ENCODE measurements at places on chromosomes 12 and 14.

DNA sequence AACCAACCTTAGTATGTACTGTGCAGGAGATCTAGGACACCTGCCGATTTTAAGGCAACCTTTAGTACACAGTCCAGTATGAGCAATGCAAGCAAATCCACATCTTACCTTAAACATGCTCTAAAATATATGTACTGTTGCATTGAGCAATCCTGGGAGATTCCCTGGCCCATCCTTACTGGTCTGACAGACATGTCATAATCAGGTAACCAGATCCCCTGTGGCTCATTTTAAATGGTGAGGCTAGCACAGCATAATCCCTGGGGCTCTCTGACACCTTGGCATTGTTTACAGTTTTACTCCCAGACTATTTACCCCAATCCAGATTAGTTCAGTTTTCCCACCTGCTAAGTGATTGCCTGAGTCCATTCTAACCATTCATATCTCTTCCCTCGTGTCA, 15.1 kb downstream of the BMAL2 start:
- DNase-seq, result no peak

- DNase-seq, result no peak
Observed at GRCh38 chr14:61584331-61584741, 111.0 kb upstream of the HIF1A start.

DNA sequence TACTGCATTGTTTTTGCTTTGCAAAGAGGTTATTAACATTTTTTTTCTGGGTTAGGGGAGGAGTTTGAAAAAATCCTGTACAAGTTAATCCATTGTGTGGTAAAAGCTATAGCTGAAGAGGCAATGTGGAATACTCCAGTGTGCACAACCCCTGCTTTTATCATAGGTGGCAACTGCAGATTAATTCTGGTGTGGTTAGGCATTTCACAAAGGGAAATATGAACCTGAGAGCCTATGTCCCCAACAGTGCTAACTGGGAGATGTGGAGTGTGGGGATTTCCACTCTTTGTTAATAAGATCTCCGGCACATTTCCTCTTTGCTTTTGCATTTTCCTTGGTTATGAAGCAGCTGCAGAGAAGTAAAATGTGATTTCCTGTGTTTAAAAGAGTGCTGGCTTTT, 33.6 kb downstream of the PRORP start:
- DNase-seq, result no peak

DNA sequence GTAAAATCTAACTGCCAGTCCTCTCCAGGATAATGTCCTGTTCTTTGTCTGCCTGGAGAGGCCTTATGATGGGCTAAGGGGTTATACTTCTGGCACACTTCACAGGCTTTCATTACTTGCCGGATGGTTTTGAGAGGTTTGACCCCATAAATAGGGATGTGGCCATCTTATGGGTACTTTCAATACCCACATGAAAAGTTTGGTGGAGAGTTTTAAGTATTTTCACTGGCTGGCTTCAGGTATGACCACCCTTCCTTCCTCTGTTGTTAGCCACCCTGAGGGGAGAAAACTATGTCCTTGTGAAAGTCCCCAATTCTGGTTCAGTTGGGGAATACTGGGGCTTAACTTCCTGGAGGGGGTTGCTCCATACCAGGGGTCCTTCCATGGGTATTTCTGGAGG, 54.8 kb downstream of the ASCL4 start:
- no peak for DNase-seq

- DNase-seq, result no peak
Observed at GRCh38 chr14:29028973-29029582, 262.5 kb downstream of the FOXG1 start.

DNA sequence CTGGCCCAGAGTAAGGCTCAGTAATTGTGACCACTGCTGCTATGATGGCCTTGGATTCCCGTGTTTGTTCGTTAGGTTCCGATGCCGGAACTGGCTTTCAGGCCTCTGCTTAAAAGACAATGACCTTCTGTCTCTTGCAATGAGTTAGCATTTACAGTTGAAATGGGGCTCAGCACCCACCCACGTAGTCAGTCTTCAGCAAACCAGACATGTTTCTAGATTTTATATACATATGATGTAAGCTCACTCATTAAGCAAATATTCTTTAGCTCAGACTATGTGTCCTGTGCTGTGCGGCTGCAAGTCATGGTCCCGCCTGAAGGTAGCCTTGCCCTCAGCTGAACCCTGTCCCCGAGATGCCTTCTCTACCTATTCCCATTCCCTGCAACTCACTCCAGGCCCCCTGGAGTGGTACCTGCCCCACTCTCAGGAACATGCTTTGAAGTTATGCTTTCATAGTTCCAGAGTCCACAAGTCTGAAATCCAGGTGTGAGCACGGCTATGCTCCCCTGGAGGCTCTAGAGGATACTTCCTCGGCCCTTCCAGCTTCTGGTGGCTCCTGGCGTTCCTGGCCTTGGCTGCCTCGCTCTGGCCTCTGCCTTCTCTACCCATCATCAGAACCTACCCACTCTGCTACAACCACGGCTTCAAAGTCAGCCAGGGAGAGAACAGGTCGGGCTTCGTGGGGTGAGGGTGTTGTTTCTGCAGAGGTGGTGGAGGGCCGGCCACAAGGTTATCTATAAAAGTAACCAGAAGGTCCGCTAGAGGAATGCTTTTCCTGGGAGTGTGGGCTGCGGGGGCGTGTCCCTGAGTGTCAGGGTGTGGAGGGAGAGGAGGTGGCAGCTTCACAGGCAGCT, 157.8 kb downstream of the RBM19 start:
- DNase-seq, result no peak

- DNase-seq, result no peak
Observed at GRCh38 chr14:36663404-36664321, 2.0 kb downstream of the PAX9 start.

DNA sequence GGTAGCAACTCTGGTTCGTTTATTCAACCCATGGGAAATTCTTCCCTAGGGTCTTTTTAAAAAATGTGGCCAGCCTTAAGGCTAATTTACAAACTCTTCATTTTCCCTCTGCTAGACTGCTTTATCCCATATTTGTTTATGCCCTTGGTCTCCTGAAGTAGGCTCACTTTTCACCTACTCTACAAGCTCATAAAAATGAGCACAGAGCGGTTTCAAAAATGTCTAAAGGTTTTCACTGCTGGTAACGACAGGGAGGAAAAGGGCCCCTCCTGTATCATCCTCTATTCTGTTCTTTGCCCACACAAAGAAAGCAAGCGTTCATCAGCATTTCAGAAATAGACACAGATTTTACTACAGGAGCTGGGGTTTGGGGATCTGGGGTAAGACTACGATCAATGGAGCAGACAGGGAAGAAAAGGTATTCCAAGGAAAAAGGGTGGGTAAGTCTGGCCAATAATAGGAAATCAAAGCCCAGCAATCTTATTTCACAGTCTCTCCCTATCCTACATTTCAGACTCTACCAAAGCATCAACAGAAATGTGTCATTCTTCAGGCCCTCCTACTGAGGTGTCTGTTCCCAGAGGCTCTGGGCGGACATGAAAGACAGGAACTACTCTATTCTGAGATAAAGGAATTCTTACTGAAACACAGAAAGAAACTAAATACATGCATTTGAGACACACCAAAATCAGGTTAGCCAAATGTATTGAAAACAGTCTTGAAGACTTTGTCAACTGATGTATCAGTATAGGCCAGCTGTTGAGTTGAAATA, 86.4 kb downstream of the SPPL3 start:
- DNase-seq, result no peak

DNA sequence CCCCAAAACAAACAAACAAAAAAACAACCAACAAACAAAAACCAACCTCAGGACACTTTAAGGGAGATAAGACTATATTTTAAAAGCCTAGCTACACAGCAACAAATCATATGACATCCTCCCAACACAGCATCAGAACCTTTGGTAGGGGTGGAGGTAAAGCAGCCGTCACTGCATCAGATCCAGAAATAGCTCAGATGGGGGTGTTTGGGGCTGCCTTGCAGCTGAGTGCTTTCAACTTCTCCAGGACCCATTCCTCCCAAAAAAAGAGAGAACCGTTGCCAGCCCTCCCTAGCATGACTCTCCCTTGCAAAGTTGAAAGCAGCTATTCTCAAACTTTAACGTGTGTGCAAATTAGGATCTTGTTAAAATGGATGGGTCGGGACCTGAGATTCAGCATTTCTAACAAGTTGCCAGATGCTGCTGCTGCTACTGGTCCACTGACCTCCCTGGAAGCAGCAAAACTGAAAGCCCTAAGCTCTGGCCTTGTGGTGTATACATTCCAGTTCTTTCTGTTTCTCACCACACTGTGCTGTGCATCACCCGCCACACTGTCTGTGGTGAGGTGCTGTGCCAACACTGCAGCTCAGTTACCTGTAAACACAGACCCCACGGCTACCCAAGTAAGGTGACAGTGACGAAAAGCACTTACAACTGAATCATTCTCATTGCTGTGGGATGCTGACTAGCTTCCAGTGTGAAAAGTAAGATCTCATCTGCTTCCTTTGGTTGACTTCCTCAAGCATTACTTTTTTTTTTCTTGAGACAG, 54.0 kb downstream of the SLC38A1 start:
- DNase-seq, result no peak

DNA sequence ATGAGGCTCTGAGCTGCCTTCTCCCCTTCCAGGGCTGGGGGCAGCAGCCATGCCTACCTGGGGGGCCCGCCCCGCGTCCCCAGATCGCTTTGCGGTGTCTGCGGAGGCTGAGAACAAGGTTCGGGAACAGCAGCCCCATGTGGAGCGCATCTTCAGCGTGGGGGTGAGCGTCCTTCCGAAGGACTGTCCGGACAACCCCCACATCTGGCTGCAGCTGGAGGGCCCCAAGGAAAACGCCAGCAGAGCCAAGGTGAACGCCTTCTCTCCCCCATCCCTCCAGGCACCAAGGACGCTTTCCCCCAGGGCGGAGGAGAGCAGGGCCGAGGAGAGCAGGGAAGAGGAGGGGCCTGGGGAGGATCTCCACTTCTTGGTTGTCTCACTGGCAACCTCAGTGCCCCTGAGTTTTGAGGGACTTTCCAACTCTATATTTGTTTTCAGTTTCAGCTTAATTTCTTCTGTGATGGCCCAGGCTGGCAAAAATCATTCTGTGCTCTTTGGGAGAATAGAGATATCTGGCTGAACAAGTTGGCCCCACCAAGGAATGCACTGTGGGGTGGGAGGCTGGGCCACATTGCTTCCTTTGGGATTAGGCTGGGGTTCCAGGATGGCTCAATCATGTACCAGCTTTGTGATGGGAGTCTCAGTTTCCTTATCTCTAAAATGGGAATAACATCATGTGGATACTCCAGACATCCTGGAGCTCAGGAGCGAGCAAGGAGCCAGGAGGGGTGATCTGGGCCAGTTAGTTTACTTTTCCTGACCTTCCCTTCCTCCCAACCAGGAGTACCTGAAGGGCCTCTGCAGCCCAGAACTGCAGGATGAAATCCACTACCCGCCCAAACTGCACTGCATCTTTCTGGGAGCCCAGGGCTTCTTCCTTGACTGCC, 1.2 kb downstream of the KHNYN start:
- DNase-seq, result no peak

DNA sequence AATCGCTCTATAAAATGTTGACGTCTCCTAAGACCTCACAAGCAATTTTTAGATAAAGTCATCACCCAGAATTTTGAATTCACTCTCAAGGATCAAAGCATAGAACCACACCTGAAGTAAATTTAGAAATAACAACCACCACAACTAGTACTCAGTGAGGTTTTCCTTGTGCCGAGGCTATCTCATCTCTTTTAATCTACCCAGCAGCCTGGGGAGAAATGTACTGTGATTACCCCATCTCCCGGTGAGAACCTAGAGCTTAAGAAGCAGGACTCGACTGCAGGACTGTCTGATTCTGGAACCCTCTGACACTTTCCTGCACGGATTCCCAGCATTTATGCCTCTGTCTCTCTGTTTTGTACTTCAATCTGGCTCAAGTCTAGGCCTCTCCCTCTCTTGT, 180.9 kb upstream of the PLXNC1 start:
- no peak for DNase-seq

- no peak for DNase-seq
Observed at GRCh38 chr12:96445691-96446583, 43.4 kb upstream of the CFAP54 start.

- DNase-seq, result no peak
Observed at GRCh38 chr12:50642761-50643160, 121.1 kb upstream of the ATF1 start.

- DNase-seq, result no peak
Observed at GRCh38 chr12:100329800-100330199, 27.1 kb upstream of the SLC17A8 start.

- DNase-seq, result no peak
Observed at GRCh38 chr12:120140603-120141002, 24.1 kb upstream of the RAB35 start.

GRCh38 chr12:79296133-79296532, 394.6 kb downstream of the PAWR start:
- DNase-seq, result no peak

GRCh38 chr12:77751939-77752338, 78.8 kb upstream of the NAV3 start:
- DNase-seq, result no peak

- no peak for DNase-seq
Observed at GRCh38 chr14:103361867-103362266, 23.3 kb upstream of the MARK3 start.

- DNase-seq, result no peak
Observed at GRCh38 chr12:116202940-116203339, 74.6 kb downstream of the MED13L start.

DNA sequence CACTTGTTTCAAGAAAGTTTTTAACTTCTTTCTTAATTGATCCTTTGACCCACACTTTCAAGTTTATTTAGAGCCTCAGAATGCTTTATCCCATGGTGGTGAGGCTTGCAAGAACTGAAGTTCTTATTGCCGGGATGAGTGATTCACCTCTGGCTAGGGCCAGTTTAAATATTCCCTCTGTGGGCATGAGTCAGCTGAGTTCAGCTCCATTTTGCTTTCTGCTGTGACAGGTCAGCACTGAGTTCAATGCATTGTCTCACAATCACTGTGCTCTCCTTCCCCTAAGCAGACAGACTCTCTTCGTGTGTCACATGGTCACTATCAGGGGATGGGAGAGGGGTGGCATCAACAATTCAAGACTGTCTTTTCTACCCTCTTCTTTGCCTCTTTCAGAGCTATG, 514.6 kb upstream of the FBXO33 start:
- no peak for DNase-seq

Measured in BE2C (cell line).